Activated T-cell treated with anti-CD3 and anti-CD28 coated beads, Interleukin-2, amount 50 U/mL, for 24 hours (primary cell): ENCODE measurements at places on chromosomes 12 and 14.

DNA sequence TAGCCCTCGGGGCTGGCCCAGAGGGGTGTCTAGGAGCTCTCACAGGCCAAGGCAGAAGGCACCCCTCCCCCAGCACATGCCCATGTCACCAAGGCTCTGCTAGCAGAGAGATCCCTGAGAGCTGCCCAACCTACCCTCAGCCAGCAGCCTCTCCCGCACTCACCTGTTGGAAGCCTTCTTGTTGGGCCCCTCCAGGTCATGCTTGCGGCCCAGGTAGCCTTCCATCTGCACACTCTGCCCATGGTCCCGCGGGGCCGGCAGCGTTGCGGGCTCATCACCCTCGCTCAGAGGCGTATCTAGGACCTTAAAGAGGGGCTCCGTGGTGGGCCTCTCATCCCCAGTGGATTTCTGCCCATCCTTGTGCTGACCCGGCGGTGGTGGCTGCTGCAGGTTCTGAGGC lies 49.1 kb downstream of the PLEKHG3 start:
- no peak for DNase-seq

GRCh38 chr14:84272290-84272721 lies 1257.6 kb upstream of the FLRT2 start:
- no peak for DNase-seq

- no peak for DNase-seq
Measured at GRCh38 chr14:56918849-56919574, 108.7 kb upstream of the OTX2 start.

DNA sequence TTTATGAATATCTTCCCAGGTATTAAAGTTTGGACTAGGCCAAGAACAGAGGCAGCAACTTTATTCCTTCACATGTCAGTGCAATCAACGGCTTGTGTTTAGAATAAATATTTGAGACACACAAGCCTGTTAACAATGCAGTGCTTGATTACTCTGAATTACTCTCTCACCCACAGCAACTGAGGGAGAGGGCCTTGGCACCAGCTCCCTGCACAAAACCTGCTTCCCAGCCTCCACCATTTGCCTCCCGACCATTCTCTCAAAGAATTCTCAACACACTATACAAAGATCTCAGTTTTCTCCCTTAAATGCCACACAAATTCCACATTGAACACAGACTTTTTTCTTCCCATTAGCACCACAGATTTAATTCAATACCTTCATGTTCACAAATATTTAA lies 77.0 kb downstream of the STON2 start:
- no peak for DNase-seq

DNA sequence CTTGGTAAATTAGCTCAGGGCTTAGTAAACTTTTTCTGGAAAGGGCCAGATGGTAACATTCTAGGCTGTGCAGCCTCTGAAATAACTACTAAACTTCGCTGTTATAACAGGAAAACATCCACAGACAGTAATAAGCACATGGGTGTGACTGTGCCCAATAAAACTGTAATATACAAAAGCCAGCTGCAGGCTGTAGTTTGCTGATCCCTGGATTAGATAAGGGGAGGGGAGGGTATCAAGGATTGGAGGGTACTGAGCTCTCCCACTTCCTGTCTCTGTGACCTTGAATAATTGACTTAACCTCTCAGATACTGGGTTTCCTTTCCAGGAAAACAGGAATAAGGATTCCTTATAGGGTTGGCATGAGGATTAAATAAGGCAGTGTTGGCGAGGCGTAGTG lies 81.2 kb downstream of the CCDC60 start:
- no peak for DNase-seq

DNA sequence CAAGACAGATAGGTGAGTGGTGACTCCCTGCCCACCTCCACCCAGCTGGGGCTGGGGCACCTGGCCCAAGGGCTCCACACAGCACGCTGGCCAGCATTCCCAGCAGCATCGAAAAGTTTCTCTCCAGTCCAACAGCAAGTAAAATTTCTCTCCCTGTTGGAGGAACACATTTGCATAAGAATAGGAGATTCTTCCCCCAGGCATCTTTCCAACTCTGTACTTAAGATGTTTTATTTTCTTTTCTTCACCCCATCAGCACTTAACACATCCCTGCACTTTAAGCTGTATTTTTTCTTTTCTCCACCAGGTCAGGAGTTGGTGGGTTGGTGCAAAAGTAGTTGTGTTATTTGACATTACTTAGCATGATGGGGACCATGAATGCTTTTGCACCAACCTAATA lies 47.2 kb downstream of the OR9K2 start:
- no peak for DNase-seq

- no peak for DNase-seq
Measured at GRCh38 chr14:22152161-22152870, 436.7 kb downstream of the DAD1 start.
